Calu3 (cell line): ENCODE measurements at places on chromosomes 3 and 15. TPM values are rescaled to one million over a fixed set of nuclear protein-coding genes. Genes with fewer than 3 reads are reported as not detected.

DNA sequence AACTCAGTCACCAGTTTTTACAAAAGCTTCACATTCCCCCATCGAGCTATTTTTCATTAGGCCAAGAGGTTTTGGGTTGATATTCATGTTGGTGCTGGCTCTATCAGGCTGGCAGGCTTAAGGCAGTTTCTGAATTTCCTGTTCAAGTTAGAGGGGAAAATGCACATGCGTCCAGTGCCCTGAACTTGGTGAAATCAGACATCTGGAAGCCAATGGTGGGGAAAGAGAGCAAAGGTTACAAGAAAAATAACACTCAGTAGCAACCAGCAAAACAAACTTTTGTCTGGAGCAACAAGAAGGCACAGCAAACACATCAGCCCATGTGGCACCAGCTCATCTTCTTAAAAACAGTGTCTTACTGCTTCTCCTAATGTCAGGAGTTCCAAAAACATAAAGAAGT, 155.6 kb upstream of the TSC22D2 start:
- DNase-seq = no peak

GRCh38 chr15:44340410-44340809, 51.9 kb downstream of the GOLM2 start:
- DNase-seq = peak; percentile 20

- peak; percentile 87 for DNase-seq
Observed at GRCh38 chr3:184417619-184418327, 37.9 kb downstream of the CHRD start.

GRCh38 chr3:58659051-58659675, 7.4 kb downstream of the FAM3D start:
- DNase-seq = peak; percentile 38

- DNase-seq = no peak
Observed at GRCh38 chr3:89278302-89279025, 171.0 kb downstream of the EPHA3 start.

DNA sequence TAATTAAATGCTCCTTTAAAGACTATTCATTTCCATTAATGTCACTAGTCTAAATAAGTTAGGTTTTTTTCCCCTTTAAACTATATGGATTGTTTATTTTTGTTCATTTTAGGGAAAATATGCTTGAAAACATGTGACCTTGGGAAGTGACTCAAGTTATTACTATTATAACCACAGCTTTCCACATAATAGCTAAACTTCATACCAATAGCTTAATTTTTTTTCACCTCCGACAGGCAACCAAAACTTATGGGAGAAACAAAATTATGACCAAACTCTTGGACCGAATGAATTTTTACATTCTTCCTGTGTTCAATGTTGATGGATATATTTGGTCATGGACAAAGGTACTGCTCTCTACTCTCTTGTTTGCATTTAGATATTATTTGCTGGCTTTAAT, 16.2 kb downstream of the CPA3 start:
- no peak for DNase-seq

- no peak for DNase-seq
Observed at GRCh38 chr15:74386496-74387140, 19.2 kb upstream of the CYP11A1 start.

- DNase-seq = peak; percentile 95
Observed at GRCh38 chr3:125519678-125520562, at the start of gene SNX4. SNX4 (minus strand) TSS chr3:125520202; CDS start chr3:125520172, 30 bp downstream.

- no peak for DNase-seq
Observed at GRCh38 chr15:39099524-39099923, 481.4 kb upstream of the THBS1 start.

DNA sequence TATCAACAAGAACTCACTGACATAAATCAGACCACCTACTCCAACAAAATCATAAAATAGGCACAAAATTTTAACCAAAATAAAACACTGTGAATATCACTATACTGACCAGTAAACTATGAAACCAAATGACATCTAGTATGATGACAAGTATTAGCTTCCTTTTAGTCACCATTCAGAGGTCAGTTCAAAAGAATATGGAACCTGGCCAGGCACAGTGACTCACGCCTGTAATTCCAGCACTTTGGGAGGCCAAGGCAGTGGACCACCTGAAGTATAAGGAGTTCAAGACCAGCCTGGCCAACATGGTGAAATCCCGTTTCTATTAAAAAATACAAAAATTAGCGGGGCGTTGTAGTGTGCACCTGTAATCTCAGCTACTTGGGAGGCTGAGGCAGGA, 65.8 kb downstream of the SMARCC1 start:
- DNase-seq = peak; percentile 13

DNA sequence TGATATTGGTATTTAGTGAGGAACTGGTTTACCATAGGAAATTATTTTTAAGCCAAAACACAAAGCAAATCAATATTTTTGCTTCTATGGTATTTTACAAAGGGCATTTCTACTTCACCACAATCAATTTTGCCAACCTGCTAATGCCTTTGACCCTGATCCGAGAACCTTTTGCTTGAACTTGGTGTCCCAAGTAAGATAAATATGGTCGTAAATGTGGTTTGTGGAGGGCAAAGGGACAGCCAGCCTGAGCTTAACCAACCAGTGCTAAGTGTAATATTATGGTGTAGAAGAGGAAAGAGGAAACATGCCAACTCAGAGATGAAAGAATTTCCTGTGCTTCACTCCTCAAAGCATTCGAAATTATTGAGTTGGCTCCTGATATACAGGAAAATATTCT, 148.4 kb downstream of the C3orf38 start:
- DNase-seq = peak; percentile 48

DNA sequence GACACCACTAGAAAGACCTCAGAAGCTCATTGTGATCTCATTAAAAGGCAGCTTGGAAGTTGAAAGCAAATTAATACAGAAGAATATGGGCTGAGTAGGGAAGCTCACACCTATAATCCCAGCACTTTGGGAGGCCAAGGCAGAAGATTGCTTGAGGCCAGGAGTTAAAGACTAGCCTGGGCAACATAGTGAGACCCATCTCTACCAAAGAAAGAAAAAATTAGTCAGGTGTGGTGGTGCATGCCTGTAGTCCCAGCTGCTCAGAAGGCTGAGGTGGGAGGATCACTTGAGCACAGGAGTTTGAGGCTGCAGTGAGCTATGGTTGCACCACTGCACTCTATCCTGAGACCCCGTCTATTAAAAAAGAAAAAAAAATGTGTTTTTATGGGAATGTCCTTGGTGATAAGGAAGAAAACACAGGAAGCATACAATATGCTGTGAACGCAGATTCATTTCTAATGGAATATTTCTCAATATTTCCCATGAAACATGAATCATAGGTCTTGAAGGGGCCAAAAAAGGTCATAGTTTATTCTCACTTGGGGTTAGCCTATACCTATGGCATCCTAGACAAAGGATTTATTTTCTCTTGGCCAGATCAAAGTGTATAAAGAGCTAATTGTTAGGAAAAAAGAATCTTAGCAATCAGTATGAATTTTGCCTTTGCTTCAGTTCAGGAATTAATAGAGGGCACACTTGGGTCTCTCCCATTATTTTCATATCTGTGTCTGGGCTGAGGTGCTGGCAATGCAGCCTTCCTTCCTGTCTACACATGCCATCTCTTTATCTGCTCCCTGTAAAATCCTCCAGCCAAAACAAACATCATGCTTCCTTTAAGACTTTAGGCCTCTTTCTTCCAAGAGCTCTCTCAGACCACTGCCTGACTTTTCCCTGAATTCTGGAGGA, 98.2 kb downstream of the FNDC3B start:
- DNase-seq = peak; percentile 35

DNA sequence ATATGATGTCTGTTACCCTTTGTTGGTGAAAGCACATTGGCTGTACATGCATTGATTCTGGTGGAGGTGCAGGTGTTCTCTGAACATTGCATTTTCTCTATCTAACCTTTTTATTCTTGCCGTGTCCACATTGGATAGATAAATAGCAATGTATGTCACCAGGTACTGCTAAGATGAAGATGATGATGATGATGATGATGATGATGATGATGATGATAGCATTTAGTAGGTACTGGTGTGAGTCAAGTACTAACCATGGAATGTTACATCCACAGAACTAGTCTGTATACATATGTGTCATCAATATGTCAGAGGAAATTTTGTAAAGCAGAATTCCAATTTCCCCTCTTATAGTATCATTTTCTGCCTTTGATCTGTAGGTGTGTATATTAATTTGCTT, 36.3 kb downstream of the ARPP21 start:
- no peak for DNase-seq

DNA sequence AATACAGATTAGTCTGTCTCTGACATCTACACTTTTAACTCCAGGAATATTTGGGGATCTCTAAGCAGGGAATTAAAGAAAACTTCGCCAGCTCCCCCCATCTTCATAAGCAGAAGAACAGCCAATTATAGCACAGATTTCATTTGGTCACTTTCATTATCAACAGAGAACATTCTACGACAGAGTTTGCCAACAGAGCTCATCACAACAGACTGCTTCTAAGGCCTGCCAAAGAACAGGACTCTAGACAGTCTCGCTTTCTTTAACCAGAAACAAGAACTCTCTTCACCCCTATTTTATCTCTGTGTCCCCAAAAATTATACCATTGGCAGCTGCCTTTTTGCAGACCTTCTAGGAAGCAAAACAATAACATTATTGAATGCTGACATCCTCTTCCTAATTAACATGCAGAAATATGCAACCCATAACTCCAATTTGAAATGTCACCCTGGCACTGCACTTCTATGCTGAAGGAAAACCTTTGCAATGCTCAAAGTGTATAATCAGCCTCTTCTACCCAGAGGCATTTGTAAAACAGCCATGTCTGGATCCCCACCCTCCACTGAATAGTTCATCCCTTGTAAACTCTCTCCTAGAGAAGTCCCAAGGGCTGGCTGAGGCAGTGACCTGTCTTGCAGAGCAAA, 552.8 kb downstream of the MAGI1 start:
- DNase-seq = no peak

- no peak for DNase-seq
Observed at GRCh38 chr3:185103359-185104127, 49.3 kb downstream of the C3orf70 start.

GRCh38 chr15:94047566-94047965, 183.8 kb upstream of the MCTP2 start:
- no peak for DNase-seq

- no peak for DNase-seq
Observed at GRCh38 chr3:55489798-55490132, 2.7 kb upstream of the WNT5A start.

DNA sequence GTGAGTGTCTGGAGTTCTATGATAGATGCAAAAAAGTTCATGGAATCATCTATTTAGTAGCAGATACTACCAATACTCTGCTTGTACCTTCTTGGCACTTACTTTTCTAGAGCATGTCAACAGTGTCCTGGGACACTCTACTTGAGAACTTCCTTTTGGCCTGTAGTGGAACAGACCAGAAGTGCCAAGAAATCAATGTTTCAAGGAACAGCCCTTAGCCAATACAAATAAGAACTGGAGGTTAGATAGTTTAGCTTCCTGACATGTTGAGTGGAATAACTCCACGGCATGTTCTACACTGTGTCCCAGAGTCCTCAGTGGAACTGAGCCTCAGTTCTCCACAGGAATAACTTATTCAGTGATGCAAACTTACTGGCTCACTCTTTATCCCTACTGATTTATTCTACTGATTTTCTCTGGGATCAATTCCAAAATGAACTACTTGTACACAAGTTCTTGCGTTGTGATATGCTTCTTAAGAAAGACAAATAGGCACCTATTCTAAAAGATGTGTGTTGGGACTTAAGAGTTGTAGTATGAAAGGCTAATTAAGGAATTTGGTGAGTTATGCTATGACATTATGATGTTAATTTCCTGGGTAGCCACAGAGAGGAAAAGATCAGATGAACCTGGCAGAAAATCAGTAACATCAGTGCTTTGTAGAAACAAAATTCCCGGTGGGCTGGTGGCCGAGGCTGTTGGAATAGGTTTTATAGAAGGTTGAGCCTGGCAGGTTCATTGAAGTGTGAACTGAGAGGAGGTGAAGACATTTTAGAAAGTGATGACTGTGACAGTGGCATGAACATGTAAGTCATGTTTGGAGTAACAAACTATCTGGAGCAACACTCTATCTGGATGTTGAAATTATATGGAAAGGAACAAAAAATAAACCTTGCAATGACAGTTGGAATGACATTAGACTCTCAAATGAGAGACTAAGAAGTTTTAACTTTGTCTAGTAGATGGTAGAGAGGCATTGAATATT, 101.8 kb upstream of the RBMS3 start:
- DNase-seq = no peak

DNA sequence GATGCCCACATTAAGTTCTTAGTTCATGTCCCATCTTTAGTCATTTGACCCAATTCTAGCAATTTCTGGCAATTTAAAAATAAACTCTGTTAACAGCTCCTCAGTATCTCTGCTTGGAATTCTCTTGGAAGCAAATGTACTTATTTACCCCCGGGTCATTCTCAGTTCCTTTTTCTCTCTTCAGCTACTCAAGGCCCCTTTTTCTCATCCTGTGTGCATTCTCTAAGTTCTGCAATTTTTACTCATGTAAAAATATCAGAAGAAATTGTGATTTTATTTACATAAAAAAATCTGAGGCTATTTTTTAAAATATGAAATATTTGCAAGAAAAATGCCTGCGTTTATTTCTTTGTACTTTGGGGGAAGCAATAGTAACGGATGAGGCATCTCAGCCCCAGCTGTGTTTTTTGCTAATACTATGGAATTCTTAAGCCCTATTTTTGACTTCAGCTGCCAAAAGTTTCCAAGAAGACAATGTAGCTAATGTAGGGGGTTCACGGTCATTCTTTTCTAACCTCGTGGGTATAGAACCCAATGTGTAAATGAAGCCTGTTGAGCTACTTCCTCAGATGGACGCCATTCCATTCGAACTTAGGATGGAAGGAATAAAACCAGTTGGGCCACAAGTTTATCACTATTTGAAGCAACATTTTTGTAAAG, 20.0 kb downstream of the CERS3 start:
- no peak for DNase-seq

- no peak for DNase-seq
Observed at GRCh38 chr15:50053055-50053856, 65.8 kb downstream of the ATP8B4 start.

- no peak for DNase-seq
Observed at GRCh38 chr15:45199136-45199810, 11.5 kb upstream of the SHF start.

Gene MTFMT
- 18.9 and 27.6 TPM in 2 replicates for total RNA-seq

Gene HES1
- total RNA-seq = 141 and 160 TPM in 2 replicates

Gene SOX2
- 0.19 and 0.39 TPM in 2 replicates for total RNA-seq

Gene EFCC1
- 0.15 TPM in 1 of 2 replicates, not detected in the other for total RNA-seq

Gene ALDH1A2
- 219 and 231 TPM in 2 replicates for total RNA-seq

Gene SCG3
- not detected in 2 replicates for total RNA-seq

Gene SLC6A1
- not detected in 2 replicates for total RNA-seq

Gene ST3GAL6
- total RNA-seq = 1.7 and 3.2 TPM in 2 replicates

Gene CCR2
- not detected in 2 replicates for total RNA-seq
